ENCODE measurements at places on chromosomes 12 and 14.

- DNase-seq = peak; percentile 42
Measured at GRCh38 chr12:75564852-75565251, 53.4 kb upstream of the KRR1 start.

GRCh38 chr12:50246873-50247612 lies 36.3 kb downstream of the LIMA1 start:
- DNase-seq = peak; percentile 54

DNA sequence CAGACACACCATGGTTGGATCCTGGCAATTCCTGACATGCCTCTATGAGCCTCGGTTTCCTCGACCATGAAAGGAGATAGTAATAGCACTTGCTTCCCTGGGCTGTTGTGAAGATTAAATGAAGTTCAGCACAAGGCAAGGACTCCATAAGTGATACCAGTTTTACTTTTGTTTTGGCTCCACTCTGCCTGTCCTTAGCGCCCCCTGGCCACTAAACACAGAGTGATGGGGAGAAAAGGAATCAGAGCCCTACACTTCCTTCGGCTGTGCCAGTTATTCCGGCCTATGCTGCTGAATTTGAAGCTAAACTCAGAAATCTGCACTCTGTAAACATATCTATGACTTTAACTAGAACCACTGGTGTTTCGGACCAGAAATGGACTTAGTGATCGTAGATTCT lies 173.8 kb downstream of the C12orf75 start:
- DNase-seq = no peak

- DNase-seq = peak; percentile 44
Measured at GRCh38 chr14:36580856-36581831, 1.3 kb downstream of the NKX2-8 start.

- no peak for DNase-seq
Measured at GRCh38 chr14:30242744-30243143, 315.1 kb upstream of the PRKD1 start.

DNA sequence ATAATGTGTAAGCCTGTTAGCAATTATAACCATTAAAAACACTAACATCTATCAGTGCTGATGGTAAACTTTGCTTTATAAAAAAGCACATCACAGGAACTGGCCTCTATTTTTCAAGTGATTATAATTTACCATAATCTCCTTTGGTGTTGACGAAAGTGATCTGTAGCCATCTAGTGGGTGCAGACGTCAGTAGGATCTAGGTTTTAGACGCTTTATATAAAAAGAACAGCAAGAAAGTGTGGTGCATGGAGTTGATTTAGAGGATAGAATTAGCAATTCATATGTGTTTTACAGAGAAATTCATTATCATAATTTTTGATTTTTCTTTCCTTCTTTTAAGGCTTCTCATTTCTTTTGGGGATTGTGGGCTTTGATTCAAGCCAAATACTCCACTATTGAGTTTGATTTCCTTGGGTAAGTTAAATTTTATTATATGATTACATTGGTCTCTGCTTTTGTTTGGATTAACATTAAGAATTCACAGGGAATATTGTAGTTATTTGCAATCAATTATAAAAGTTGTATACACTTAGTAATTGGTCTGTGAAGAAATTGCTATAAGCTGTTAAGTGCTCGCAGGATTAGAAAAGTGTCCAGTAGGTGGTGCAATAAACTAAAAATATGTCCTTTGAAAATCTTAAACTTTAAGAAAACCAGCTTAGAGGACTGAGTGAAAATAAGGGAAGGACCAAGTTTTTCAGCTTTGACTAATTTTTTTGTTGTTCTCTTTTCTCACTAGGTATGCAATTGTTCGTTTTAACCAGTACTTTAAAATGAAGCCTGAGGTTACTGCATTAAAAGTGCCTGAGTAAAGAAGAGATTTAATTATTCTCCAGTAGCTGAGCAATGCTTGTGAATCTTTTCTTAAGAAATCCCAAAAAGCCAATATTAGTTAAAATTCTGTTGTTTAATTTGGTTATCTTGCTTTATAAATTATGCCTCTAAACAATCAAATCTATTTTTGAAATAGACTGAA lies 59.5 kb downstream of the ETNK1 start:
- no peak for DNase-seq

DNA sequence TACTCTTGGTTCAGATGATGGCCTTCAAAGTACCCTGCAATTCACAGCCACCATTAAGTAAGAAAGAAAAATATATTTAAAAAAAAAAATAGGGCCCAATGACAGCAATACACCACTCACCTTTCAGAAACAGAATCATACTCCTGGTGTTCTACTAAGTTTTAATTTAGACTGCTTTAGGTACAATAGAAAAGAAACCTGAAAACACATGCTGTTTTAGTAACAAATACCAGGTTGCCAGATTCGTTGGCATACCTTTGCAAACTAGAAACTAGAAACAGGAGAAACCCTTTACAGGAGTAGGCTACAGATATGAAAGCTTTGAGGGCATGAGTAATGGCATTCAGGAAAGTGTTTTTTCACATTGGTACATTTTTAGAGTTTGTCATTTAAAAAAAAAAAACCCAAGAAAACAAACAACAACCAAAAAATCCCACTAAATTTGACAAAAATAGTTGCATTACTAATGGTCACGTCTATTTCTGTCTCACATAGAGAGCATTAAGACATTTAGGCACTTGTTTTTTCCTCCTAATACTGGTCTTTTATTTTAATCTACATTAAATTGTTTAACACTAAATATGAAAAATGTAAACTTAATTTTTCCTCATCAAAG lies 4.0 kb downstream of the SIX1 start:
- no peak for DNase-seq

- no peak for DNase-seq
Measured at GRCh38 chr12:83161456-83161855, 474.8 kb downstream of the TMTC2 start.

GRCh38 chr12:131828671-131829355 lies 620 bp downstream of the MMP17 start:
- no peak for DNase-seq

- no peak for DNase-seq
Measured at GRCh38 chr12:27551172-27551840, 27.3 kb downstream of the PPFIBP1 start.

GRCh38 chr12:98896938-98897337 lies 251.8 kb downstream of the APAF1 start:
- no peak for DNase-seq

DNA sequence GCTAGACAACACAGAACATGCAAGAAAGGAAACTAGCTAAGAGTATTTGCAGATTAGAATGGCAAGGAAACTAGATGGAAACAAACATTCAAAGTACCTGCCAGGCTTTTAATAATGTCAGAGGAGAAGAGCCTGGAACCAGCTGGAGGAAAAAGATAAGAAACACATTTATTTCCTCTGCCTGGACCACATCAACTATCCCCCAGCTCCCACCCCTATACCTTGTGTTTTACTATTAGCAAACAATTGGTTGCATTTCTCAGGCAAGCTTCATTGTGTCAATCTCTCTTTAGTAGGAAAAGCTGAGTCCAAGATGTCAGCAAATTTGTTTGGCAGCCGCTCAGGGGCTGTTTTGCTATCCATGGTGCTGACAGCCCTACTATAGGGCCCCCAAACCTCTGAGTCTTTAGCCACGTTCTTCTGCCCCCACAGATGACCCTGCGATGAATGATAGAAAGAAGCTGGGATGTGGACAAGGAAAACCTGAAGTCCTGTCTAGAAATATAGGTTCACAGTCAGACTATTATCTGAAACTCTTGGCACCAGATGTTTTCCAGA lies 11.6 kb upstream of the SYNDIG1L start:
- no peak for DNase-seq

DNA sequence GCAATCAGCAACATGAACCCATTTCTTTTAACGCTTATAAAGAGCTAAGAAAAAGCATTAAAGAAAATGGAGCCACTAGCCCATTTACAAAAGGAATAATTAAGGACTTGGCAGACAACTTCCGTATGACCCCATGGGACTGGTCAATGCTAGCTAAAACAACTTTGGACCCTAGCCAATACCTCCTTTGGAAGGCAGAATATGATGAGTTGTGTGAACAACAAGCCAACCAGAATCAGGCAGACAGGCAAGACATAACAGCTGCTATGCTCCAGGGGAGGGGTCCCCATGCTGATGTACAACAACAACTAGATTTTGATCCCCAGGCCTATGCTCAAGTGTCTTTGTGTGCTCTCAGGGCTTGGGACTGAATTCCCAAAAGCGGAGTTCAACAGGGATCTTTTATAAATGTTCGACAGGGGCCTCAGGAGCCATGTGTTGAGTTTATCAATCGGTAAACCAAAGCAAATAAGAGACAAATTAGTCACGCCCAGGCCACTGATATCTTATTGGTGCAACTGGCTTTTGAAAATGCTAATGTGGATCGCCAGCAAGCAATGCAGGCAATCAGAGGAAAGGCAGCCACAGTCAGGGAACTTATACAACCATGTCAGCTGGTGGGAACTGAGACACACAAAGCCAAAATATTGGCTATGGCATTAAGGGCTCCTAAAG lies 254.4 kb upstream of the DIO2 start:
- no peak for DNase-seq

DNA sequence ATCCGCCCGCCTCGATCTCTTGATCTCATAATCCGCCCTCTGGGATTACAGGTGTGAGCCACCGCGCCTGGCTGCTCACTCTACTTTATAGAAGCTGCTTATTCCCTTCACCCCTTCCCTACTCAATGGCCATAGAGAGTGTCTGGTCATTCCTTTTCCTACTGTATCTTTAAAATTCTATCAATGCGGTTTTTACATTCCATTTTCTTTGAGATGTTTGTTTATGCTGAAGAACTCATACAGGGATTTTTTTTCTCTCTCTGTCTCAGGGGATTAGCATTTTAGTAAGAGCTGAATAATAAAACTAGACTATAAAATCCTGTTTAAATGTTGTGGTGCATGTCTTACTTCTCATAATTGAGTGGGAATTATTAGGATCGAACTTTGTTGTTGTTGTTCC lies 218.6 kb upstream of the FOXN3 start:
- DNase-seq = no peak

- DNase-seq = no peak
Measured at GRCh38 chr14:93330609-93331000, 2.2 kb downstream of the BTBD7 start.

GRCh38 chr14:26123459-26123858 lies 474.4 kb downstream of the NOVA1 start:
- no peak for DNase-seq

- DNase-seq = no peak
Measured at GRCh38 chr14:84726471-84726870, 803.5 kb upstream of the FLRT2 start.

DNA sequence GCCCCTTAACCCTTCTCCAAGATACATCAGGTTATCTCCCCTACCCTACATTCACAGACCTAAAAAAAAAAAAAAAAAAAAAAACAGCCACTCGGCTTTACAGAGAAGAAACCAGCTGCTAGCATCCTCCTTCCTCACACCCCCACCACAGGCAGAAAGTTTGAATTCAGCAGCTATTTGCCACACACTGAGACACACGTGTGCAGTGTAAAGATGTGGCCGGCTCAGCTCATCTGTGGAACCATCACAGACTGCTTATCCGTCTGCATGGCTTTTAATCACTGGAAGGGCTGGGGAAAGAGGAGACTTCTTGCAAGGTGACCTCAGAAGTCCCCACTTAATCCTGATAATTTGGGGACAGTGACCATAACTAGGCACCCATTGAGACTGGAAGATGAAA lies 50.0 kb downstream of the VWF start:
- DNase-seq = no peak

DNA sequence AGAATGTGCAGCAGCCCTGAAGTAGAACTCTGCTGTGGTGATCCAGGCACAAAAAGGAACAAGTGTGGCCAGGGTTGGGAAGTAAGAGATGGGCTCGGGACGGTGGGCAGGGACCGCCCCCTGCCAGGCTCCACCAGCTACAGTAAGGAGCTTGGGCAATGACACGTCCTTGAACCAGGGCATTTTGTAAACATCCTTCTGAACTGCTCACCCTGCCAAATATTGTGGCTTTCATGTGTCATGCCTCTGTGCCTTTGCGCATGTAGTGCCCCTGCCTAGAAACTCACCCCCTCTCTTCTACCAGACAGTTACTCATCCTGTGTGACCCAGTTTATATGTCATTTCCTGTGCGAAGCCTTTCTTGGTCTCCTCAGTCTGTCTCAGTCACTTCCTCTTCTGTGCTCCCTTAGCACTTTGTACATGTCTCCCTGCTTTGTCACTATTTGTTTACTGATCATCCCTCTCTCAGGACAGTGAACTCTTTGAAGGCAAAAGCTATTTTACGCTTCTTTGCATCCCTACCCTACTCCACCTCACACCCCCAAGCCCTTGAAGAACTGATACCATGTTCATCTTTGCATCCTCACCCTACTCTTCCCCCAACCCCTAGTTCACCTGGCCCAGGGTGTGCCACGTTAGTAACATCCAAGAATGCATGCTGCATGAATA lies 108.9 kb upstream of the PLEKHG7 start:
- DNase-seq = no peak

- DNase-seq = no peak
Measured at GRCh38 chr14:91660790-91661189, 71.1 kb downstream of the CATSPERB start.

GRCh38 chr12:111756681-111757080 lies 10.1 kb upstream of the ALDH2 start:
- DNase-seq = no peak

DNA sequence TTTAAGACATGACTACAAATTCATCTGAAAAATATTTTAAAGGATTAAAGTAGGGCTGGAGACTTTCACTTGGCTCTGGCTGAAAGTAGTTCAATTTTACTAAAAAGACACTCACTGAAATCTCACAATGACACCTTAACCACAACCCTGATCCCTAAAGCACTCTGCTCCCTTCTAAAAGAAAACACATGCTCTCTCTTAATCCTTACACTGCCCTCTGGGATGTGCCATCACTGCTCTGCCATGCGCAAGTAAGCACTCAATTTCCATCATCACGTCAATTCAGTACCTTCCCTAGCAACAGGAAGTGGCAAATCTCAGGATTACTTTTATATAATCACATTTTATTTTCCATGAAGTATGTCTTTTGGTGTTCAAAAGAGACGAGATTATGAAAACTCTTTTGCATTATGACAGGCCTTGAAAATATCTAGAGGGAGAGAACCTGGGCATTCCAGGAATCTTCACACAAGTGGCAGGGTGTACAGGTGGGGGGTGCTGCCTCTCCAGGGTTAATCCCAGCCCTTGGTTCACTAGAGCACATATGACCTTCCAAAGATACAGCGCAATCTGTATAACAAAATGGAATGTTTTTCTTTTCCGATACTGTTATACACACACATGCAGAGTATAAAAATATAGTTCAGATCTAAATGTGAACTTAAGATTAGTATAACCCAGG lies 7.3 kb downstream of the ATG14 start:
- DNase-seq = no peak

- DNase-seq = no peak
Measured at GRCh38 chr12:66637699-66638301, 41.1 kb downstream of the GRIP1 start.
